ENCODE measurements at places on chromosomes 13 and 19. TPM values are rescaled to one million over a fixed set of nuclear protein-coding genes. Genes with fewer than 3 reads are reported as not detected.

DNA sequence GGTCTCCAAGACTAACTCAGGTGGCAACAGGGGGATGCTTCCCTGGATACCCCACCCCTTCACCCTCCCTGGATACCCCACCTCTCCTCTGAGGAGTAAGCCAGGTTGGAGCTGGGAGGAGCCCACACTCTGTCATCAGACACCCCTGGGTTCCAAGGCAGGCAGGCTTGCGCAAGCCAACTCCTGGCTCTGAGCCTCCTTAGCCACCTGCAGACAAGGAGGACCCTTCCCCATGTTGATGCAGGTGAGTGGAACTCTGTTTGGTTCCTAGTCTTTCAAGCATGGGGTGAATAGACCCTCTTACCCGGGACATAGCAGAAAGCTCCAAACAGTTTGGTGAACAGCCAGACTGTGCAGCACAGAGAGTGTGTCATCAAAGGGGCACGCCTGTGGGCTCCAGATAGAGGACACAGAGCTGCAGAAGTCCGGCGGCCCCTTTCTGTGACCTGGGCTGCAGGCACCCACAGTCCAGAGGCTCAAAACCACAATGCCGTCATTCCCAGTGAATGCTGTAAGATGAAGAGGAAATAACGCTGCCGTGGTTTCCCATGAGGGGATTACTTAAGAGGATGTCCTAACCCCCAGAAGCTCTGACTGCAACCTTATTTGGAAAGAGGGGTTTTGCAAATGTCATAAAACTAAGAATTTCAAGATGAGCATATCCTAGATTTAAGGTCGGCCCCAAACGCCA, 12.1 kb upstream of the HAS1 start:
- H3K27ac ChIP-seq, result peak overlapping the region; percentile 86
- peak; percentile 90 for DNase-seq
- H3K4me3 ChIP-seq, result no peak overlapping the region
- H3K27me3 ChIP-seq, result no peaks in the 10 kb centered on the region

GRCh38 chr13:106786006-106786563, 218.1 kb upstream of the ARGLU1 start:
- H3K4me1 ChIP-seq, result no peaks in the 10 kb centered on the region
- H3K27ac ChIP-seq, result no peak overlapping the region
- no peak for DNase-seq
- H3K4me3 ChIP-seq, result no peak overlapping the region
- no peaks in the 10 kb centered on the region for H3K36me3 ChIP-seq

GRCh38 chr13:21777166-21777565, 106.3 kb downstream of the FGF9 start:
- H3K27ac ChIP-seq, result no peak overlapping the region
- no peaks in the 10 kb centered on the region for H3K36me3 ChIP-seq
- no peak for DNase-seq
- H3K4me1 ChIP-seq, result no peaks in the 10 kb centered on the region

Gene CPB2
- polyA plus RNA-seq, result not detected

- no peaks in the 10 kb centered on the region for H3K36me3 ChIP-seq
- H3K4me3 ChIP-seq, result no peak overlapping the region
- H3K4me1 ChIP-seq, result no peaks in the 10 kb centered on the region
- DNase-seq, result no peak
- H3K27ac ChIP-seq, result peak overlapping the region; percentile 61
- no peaks in the 10 kb centered on the region for H3K27me3 ChIP-seq
Measured at GRCh38 chr19:44635581-44636438, 7.9 kb upstream of the PVR start.

Gene CEACAM3
- 4.0 TPM for polyA plus RNA-seq

Gene PPP2R1A
- 81.1 TPM for polyA plus RNA-seq

Gene MTRF1
- polyA plus RNA-seq, result 17.8 TPM

DNA sequence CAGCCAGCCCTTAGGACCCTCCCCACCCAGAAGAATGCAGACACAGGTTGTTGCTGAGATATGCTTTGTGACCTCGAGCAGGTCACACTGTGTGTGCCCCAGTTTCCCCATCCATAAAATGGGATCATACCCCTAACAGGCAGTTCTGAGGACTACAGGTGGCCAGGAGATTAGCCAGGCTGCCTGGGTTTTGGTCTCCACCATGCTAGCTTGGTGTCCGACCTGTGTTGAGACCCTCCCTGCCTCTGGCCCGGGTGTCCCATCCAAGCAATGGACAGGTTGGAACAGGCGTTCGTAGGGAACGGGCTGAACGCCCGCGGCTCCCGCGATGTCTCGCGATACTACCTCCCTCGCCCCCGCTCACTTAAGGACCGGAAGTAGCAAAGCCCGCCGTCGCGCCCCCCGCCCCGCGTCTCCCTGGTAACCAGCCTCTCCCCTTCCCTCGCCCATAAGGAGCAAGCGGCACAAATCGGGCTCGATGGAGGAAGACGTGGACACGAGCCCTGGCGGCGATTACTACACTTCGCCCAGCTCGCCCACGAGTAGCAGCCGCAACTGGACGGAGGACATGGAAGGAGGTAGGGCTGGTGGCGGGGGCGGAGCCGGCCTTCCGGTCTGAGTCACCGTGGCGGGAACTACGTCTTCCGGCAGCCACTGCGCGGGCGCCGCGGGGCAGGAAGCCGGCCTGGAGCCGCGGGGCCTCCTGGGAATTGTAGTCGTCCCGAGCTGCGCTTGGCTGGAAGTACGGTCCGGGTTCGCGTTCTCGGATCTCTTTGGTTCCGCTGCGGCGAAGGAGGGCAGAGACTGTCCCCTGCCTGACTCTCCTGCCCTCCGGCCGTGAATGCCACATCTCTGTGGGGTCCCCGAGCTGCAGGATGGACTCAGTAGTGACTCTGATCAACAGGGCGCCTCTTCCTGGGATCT, 45.4 kb downstream of the SMIM24 start:
- peak overlapping the region; percentile 63 for H3K4me3 ChIP-seq
- peaks cover 44% of the 10 kb centered on the region for H3K4me1 ChIP-seq
- H3K27ac ChIP-seq, result peak overlapping the region; percentile 96
- H3K27me3 ChIP-seq, result no peaks in the 10 kb centered on the region
- DNase-seq, result peak; percentile 99

- no peaks in the 10 kb centered on the region for H3K4me1 ChIP-seq
- no peaks in the 10 kb centered on the region for H3K36me3 ChIP-seq
- DNase-seq, result no peak
- no peak overlapping the region for H3K4me3 ChIP-seq
- no peak overlapping the region for H3K27ac ChIP-seq
Measured at GRCh38 chr13:80923907-80924306, 583.0 kb upstream of the SPRY2 start.

GRCh38 chr19:30428092-30428680, 56.0 kb downstream of the ZNF536 start:
- H3K4me3 ChIP-seq, result no peak overlapping the region
- H3K27me3 ChIP-seq, result no peaks in the 10 kb centered on the region
- peak; percentile 31 for DNase-seq
- H3K4me1 ChIP-seq, result no peaks in the 10 kb centered on the region
- H3K36me3 ChIP-seq, result no peaks in the 10 kb centered on the region

DNA sequence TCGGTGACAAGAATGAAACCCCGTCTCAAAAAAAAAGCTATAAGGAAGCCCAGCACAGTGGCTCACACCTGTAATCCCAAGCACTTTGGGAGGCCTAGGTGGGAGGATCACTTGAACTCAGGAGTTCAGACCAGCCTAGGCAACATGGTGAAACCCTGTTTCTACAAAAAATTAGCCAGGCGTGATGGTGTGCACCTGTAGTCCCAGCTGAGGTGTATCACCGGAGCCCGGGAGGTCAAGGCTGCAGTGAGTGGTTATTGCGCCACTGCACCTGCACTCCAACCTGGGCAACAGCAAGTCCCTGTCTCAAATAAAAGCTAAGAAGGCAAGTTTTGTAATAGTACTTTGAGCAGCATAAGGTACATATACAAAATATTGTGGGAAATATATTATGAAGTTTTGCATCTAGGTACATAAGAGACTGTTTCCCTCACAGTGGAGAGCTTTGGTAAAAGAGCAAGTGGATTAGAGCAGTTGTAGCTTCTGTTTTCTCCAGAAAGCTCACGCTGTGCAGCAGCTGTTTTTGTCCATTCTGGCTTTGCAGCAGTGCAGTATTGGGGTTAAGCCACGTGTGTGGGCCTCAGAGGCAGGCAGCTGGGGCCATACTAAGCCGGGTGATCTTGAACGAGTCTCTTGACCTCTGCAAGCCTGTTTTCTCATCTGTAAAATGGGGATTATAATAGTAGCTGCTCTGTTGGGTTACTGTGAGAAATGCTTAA, 35.4 kb downstream of the ARHGAP35 start:
- no peaks in the 10 kb centered on the region for H3K36me3 ChIP-seq
- H3K27me3 ChIP-seq, result no peaks in the 10 kb centered on the region
- H3K4me3 ChIP-seq, result no peak overlapping the region
- no peak overlapping the region for H3K27ac ChIP-seq

- no peak for DNase-seq
- no peak overlapping the region for H3K4me3 ChIP-seq
- no peaks in the 10 kb centered on the region for H3K4me1 ChIP-seq
- H3K36me3 ChIP-seq, result peaks cover 26% of the 10 kb centered on the region
Measured at GRCh38 chr13:27556109-27556508, 64.2 kb downstream of the LNX2 start.

Measured in spleen (tissue), 13 donors.